AG10803 (cell line): ENCODE measurements at places on chromosomes 6 and 20.
A peak's percentile ranks its signal among the peaks of the same experiment; 100 is the strongest.

DNA sequence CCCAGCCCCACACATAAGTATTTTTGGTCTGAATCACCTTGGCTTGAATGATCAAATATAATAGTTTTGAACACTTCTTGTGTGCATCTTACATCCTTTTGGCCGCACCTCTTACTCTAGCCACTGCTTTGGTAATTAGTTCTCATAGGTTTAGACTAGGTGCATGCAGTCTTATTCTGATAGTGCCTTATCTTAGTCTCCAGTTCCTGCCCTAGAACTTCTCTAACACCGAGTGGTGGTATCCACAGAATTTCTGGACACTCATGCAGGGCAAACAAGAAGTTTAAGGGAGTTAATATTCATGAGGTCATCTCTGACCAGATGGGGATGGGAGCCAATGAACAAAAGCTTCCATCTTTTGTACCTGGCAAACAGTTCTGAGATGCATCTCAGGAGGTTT lies 77.5 kb upstream of the AKIRIN2 start:
- no peak for DNase-seq

DNA sequence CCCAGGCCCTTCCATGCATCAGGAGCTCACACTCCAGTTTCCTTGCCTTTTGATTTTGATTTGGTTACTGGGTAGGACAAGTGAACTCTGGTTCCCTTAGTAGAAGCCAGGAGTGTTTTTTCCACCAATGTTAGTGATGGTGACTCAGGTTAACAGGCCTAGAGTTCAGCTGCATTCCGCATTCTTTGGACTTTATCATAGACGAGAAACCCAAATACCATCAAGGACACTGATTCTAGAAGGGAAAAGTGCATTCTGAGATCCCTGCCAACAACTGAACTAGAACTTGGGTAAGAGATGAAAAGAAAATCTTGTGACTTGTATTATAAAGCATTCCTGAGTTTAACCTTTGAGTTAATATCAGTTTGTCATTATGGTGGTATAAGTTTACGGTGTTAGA lies 8.9 kb downstream of the GSS start:
- no peak for DNase-seq

- DNase-seq, result no peak
Measured at GRCh38 chr20:4989570-4989969, 11.7 kb downstream of the SLC23A2 start.

DNA sequence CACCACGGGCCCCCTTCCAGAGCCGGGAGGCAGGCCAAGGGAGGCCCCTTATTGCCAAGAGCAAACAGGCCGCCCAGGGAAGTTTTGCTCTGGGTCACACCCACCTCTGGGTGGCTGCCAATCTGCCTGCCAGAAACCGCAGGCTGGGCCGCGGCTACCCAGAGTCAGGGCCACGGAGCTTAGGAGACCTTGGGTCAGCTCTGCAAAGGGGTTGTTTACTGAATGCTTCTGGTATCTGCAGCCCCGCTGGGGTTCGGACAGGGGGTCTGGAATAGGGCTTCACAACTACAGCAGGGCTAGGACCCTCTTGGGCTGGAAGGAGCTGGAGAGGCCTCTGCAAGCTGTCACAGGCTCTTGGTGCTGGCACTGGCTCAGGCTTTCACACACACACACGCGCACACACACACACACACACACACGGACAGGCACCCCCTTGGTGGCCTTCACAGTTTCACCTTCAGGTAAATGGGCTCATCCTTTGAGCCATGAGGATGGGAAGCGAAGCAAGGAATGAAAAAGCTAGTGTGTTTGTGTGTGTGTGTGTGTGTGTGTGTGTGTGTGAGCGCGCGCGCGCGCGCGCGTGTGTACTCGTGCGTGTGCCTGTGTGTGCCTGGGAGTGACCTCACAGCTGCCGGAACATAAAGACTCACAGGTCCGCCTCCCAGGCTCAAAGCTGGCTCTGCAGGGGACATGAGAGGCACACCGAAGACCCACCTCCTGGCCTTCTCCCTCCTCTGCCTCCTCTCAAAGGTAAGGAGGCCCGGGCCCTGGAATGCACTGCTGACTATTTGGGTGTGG lies at the start of gene CCN5:
Gene CCN5, plus strand, starts transcription at position 669 of the 798 bp plus-strand sequence. Its CDS starts 22 bp downstream, at position 691.
- peak; percentile 83 for DNase-seq

DNA sequence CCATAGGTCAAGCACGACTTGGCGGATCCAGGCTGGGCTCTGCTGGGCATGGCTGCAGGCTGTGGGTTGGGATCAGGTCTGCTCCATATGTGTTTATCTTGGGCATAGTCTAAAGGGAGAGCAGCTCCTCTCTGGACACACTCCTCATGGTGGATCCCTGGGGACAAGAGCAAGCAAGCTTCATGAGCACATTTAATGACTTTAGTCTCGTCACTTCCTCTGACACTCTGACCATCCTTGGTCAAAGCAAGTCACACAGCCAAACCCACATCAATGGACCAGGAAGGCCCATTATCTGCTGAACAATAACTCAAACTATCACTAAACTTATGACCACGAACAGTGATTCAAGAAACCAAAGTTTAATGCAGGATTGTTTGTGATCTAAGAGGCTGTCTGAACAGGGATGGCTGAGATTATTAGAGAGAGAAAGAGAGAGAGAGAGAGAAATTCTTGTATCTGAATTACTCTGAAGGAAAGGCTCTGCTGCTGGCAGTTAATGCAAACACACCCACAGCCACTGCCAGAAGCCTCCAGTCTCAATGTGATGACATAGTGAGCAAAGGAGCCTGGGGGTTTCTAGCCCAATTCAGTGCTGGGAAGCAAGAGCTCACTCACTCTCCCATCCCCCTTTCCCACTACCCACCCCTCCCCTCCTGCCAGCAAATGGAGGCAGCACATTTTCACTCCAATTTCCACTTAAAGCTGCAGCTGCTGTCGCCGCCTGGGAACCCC lies 490.2 kb upstream of the SULF2 start:
- peak; percentile 23 for DNase-seq

DNA sequence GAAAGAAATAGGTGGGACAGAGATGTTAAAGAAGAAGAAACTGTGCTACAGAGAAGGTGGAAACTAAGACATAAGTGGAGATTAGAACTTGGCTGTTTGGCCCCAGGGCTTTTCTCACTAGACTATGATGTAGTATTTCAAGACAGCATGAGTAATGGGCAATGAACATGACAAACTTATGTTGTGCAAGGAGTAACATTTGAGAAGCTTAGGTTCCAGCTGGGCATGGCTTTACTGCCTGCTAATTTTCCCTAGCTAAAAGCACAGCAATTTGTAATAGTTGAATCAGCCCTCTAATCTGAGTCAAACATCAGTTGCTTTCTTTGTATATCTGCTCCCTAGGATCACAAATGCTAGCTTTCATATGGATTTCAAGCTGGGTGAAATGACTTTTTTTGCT lies 294.3 kb upstream of the BMP2 start:
- no peak for DNase-seq

DNA sequence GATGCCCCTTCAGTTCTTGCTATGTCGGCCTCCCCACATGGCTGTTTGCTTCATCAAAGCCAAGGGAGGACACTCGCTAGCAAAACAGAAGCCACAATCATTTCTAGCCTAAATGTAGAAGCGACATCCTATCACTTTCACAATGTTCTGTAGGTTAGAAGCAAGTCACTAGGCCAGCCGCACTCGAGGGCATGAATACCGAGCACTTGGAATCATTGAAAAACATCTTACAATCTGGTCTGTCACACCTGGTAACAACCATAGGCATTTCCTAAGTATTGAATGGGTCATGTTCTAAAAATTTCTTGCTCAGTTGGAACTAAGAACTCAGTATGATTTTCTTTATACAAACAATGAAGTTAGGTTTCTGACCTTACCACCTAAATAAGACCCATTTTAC lies 192.3 kb downstream of the AIG1 start:
- DNase-seq, result no peak

- no peak for DNase-seq
Measured at GRCh38 chr6:142697922-142698321, 247.1 kb downstream of the HIVEP2 start.

DNA sequence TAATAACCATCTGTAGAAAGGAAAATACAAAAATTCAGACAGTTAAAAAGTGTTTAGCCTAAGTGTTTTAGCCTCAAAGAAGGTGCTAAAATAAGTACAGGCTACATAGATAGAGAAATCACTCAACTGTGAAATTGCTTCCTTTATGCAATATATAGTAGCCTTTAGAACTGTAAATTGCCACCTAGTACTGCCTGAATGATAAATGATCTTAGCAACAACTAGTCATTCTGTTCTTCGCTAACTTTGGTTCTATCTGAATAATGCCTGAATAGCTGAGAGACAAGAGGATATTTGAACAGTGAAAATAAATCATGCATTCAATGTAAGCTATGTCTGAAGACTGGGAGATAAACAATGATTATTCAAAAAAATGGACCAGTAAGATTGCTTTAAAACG lies 603.3 kb upstream of the PTCHD4 start:
- DNase-seq, result no peak

- DNase-seq, result no peak
Measured at GRCh38 chr20:53468587-53468986, 125.1 kb downstream of the ZNF217 start.

DNA sequence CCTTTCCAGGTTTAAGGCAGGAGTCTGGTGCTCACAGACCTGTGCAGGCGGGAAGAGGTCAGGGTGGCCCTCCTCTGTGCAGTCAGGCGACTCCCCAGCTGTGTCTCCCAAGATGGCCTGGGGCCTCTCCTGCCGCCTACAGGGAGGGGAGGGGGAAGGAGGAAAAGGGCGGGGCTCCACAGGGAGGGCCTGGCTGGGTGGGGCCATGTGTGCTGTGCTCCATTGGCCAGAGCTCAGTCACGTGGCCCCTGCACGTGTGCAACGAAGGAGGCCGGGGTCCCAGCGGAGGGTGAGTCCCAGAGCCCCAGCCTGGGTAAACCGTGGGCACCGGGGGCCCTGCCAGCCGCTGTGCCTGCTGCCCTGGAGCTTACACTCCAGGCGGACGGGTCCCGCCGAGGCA lies 211.6 kb downstream of the ZDHHC14 start:
- no peak for DNase-seq

DNA sequence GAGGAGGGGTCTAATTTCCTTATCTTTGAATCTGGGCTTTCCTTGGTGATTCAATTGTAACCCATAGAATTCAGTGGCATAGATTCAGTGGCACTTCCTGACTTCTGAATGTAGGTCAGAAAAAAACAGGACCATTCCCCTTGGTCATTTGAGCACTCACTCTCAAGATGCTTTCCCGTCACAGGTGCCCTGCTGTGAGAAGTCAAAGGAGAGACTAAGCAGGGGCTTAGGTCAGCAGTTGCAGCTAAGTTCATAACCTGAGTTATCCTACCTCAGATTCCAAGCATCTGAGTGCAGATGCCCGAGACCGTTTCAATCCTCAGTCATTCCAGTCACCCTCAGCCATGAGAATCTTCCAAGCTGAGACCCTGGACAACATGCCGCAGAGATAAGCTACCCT lies 506.6 kb downstream of the FRK start:
- no peak for DNase-seq

- no peak for DNase-seq
Measured at GRCh38 chr6:76418560-76419223, 346.2 kb upstream of the IMPG1 start.

- no peak for DNase-seq
Measured at GRCh38 chr6:13423252-13423651, 64.1 kb downstream of the GFOD1 start.

DNA sequence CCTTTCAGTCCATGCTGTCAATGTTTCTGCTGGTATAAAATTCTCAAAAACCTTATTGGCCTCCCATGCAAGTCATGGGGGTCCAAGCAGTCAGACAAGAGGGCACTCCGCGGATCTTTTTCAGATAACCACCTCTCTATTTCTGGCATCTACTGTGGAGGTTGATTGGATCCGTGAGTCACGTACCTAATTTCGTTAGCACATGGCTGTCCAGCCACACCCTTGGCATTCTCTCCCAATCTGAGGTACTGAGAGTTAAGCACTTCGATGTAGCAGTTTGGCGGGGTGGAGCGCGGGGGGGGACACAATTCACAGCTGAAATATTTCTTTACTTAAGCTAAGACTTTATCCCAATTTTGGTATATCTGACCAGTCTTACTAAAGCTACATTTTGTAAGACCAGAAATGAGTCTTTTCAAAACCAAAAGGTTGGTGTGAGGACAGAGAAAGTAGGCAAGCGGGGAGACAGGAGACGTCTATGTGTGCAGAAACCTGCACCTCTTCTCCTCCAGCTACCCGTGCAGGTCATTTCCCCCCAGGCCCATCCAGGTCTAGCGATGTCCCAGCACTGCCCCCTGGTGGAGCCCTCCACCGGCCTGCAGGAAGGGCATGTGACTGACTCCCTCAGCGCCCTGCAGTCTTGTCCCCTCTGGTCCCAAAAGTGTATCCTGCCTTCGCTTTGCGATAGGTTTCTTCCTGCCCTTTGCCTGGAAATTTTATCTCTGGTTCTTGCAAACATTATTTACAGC lies 113.1 kb downstream of the ADAT2 start:
- DNase-seq, result no peak

DNA sequence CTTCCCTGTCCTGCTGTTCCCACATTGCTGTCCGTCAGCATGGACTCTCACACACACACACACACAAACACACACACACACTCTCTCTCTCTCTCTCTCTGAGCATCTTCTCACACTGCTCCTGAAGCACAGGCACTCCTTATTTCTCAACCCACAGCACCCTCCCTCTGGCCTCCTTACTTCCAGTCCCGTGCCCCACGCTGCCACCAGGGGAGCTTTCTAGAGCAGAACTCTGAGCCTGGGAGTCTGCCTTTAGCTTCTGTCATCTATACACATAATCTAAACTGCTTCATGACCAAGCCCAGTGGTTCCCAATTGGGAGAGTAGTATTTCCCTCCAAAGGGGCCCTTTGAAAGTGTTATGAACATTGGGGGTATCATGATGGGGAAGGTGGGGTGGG lies 29.1 kb downstream of the HECA start:
- no peak for DNase-seq

DNA sequence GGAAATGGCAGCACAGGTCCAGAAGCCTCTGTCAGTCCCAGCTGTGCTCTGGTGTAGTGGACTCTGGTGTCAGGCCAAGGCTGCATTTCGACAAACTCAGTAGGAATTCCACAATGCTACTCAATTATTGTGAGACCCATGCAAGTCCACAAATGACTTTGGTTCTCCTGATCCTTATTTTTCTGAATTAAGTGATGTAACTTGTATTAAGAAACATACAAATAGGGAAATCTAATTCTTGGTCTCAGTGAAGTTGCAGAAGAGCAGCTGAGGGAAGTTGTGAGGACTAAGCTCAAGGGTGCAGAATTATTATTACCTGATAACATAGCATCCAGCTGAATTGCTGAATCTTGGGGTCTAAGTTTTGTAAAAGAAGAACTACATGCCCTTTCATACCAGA lies 116.8 kb downstream of the MAFB start:
- no peak for DNase-seq

GRCh38 chr6:93222071-93222851 lies 197.1 kb downstream of the EPHA7 start:
- no peak for DNase-seq
